Fibroblast of villous mesenchyme (primary cell): ENCODE measurements at places on chromosomes 11 and 22.

DNA sequence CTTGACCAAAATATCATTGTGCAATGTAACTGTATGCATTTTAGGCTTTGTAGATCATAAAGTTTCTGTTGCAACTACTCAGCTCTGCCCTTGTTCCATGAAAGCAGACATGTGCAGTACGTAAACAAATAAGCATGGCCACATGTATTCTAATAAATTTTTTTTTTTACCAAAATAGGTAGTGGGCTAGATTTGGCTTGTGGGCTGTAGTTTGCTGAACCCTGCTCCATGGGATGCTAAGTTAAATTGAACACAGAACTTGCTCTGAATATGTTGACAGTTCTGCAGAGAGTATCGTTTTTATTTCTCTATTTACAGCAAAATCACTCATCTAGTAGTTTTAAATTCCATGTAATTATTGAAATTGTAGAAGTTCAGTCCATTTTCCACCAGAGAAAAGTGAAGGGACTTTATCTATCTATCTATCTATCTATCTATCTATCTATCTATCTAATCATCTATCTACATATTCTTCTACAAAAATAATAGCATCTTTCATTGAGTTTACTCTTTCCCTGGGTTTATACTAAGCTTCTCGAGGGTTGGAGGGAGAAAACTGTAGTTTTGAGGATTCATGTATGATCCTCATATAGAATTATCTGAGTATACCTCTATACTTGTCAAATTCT, 9.5 kb upstream of the OOSP4A start:
- no peak for DNase-seq

DNA sequence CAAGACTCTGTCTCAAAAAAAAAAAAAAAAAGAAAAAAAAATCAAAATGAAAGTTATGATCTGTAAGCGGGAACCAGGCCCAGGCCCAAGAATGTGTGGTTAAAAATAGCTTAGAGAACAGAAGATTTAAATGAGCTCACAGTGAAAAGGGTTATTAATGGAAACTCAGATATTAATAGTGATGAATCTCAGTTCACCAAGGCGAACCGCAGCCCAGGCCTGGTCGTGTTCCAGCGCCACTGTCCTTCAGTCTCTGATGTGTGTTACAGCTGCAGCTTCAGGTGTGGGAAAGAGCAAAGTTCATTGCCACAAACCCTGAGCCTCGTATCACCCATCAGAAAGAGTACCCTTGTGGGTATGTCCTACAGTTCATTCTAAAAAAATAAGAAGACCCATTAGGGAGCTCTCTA, 107.1 kb downstream of the GAB2 start:
- peak; percentile 19 for DNase-seq

- DNase-seq: no peak
These were observed 9.5 kb downstream of the SDHD start for GRCh38 chr11:112096194-112096593.

DNA sequence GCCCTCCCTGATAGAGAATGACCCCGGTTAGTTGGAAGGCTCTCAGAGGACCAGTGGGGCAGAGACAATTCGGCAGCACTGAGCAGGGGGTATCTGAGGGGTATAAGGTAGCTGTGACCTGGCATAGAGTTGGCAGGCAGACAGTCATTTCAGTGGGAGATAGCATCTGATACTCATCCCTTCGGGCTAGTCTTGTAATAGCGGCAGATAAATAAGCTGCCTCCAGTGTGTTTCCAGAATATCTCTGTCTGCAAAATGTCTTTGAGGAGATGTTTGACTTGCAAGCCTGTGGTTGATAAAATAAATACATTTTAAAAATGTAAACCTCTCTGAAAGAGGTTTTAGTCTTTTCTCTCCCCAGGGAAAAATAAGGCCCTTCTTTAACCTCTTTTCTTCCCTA, 54.2 kb downstream of the TEAD1 start:
- peak; percentile 56 for DNase-seq

- DNase-seq: peak; percentile 90
These were observed 50.1 kb downstream of the ACER3 start for GRCh38 chr11:76910620-76911414.

- no peak for DNase-seq
These were observed 58.7 kb downstream of the TECTA start for GRCh38 chr11:121159741-121160140.

DNA sequence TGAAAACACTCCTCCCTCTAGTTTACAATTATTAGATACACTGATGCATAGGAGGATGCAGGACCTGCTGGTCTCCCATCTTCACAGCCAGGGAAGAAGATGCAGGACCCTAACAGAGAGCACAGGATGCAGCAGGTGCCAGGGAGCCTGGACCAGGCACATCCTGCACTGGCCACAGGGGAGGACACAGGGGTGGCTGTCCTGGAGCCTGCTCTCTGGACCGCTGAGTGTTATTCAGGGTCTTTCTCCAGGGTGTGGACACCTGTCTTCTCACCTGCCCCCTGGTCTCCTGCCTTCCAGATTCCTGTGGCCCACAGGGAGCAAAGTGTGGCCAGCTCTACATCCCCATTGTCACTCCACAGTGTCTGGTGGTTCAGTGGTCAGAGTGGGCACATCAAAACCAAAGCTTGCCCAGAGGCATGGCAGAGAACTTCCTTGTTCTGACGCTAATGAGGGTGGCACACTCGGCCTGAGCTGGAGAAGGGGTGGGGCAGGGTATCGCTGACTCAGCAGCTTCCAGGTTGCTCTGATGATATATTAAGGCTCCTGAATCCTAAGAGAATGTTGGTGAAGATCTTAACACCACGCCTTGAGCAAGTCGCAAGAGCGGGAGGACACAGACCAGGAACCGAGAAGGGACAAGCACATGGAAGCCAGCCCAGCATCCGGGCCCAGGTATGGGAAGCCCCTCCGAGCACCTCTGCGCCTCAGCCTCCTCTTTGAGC, at the start of gene APOBEC3A:
APOBEC3A (plus strand) TSS at position 564 of the 725 bp plus-strand sequence; CDS start at position 647, 83 bp downstream.
- no peak for DNase-seq

DNA sequence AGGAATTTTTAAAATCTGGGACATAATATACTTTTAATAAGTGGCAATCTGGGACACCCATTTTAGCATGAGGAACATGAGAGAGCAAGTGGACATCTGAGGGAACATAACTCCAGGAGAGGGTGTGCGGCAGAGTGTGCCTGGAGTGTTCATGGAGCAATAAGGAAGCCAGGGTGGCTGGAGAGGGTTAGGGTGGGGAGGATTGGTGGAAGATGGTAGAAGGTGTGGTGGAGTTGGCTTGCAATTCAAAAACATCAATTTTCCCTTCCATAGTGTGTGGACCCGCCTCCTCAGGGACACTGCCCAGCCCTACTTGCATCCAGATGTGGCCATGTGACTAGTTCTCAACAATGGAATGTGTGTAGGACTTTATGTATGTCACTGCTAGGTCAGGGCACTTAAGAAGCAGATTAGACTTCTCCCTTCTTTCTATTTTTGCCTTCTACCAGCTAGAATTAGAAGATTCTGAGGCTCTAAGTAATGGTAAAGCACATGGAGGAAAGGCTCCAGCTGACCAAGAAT, 4.4 kb upstream of the DENND5A start:
- DNase-seq: peak; percentile 30

DNA sequence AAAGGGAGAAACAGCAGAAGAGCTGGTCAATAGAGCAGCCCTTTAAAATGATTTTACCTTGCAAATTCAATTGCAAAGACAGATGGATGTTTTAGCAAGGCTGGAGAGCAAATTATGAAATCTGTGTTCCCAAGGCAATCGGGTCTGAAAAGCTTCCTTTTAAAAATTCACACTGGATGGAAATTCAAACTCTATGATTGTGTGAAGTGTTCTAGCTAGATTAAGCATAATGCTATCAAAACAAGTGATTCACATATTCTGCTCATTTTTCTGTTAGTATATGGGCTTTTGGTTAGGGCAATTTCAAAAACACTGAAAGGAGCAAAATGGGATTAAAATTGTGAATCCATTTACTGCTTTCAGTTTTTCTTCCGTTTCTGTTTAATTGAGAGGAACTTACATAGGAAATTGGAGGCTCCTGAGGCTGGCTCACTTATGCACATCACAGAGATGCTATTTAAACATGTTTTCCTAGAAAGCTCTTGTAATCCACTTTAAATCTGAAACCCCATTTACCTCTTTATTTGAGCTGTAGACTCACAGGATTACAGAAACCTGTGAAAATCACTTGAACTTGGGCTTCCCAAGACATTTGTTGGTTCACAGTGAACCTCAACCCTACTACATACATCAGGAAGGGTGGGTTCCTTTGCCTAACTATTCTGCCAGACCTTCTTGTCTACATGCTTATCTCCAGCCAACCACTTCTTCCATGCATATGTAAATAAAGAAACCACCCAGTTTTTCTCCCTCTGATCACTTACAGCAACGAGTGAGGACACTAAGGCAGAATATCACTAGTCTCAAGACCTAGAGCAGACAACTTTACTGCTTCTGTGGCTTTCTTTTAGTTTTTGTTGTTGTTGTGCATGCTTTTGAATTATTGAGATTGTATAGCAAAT, 201.9 kb upstream of the PITPNB start:
- DNase-seq: no peak

DNA sequence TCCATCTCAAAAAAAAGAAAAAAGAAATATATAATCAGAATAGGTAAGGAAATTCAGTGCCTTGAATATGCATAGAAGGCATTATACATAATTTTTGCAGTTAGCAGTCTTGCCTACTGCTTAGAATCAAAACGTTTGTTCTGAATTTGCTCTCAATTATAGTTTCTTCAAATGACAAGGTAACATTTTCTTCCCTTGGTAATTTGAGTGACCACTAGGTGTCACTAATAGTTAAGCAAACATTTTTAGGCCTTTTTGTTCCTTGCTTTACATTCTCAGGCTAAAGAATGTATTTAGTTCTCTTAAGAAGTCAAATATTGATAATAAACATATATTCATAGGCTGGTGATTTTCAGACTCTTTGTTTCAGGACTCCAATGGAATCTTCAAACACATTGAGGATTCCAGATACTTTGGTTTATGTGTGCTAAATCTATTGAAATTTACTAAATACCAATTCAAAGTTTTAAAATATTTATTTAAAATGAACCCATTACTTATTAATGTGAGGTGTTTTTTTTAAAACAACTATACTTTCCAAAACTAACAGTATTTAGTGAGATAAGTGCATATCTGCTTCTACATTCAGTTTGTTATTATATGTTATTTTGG, 55.0 kb upstream of the DEPDC7 start:
- DNase-seq: peak; percentile 72

DNA sequence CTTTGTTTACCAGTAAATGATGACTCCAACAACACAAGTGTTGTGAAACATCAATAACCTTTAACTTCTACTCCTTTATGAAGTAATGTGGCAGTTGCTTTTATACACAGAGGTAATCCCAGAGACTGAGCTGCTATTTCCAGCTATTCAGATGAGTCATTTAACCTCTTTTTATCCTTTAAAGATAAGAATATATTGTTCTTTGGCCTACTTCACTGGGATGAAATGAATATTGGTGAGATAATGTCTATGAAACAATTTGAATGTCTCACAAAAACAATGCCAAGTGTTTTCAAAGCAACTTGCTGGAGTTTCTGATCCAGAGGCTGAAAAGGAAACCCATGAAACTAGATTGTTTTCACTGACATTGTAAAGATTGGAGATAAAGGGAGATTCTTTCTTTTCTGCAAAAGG, 564.4 kb upstream of the LUZP2 start:
- peak; percentile 73 for DNase-seq

DNA sequence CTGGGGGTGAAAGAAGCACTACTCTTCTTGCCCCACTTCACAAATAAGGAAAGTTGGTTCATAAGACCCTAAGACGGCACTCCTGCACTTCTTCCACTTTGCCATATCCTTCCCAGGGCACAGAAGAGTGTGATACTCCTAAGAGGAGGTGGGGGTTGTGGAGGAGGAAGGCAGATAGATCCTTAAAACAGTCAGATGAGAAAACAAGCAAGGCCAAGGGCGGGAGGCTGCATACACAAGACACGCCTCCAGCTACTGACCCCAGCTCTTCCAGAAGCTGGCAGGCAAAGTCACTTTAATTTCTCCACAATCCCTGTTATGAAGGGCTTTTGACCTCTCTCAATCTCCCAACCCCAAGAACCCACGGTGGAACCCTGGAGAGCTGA, 1.6 kb upstream of the CHRM4 start:
- DNase-seq: no peak

DNA sequence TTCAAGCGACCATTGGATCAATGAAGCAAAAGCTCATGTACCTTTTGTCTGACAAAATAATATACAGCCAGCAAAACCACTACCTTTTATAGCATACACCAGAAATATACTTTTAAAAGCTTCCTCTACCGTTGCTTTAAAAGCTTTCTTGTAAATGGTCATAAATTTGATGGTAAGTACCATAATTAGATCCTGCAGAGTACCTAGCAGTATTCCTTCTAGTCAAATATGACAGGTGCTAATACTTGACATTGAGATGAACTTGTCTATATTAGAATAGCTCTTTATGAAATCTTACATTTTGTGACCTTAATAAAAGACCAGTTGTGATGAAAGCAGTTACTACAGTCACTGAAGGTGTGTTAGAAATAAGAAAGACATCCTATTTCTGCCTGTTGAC, 340.5 kb upstream of the ANO3 start:
- DNase-seq: no peak

DNA sequence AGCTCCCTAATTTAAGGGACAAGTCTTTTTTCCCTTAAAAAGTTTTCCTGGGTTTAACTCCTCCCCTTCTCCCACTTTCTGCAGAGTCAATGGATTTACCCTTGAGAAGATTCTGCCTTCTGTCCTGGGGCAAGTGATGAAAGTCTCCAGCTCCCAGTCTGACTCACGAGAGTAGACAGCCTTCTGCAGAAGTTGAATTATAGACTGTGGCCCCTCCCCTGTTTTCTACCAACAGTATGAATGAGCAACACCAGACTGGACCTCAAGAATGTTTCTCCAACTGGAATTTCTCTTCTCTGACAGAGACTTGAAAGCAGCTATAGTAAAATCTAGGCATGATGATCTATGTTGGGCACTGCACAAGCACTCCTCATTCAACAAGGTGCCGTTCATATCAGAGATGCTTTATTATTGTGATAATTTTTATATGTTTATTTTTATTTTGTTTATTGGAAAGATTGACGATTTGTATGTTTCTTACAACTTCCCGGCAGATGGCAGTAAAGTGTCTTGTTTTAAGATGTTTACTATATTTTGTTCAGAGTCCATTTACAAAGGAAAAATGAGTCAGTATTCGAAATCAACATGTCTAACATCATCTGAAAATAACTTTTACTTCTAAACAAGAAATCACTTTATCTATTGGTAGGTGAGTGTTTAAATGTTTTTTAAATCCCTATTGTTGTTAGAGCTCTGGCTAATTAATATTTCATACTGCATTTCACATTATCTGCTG, 56.6 kb downstream of the LMO2 start:
- DNase-seq: peak; percentile 71

DNA sequence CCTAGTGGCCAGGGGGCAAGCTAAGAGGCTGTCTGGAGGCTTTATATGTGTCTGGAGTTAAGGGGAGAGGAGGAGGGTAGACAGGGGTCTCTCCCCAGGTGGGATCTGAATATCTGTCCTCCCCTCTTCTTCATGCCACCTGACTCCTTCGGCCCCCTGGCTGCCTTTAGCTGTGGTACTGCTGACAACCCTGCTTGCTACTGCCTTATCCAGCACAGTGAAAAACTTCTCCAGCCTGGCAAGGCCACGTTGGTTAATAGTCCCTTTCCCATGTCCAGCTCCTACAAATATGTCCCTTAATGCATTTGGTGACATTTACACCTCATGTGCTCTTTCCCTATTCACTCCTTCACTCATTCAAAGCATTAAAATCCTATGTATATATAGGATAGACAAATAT, 42.4 kb upstream of the NNMT start:
- no peak for DNase-seq

- no peak for DNase-seq
These were observed 3.6 kb downstream of the RIN1 start for GRCh38 chr11:66332371-66333219.
